ENCODE measurements at places on chromosomes 4 and X.

- DNase-seq: no peak
Observed at GRCh38 chrX:66039944-66040343, at the start of gene VSIG4. TSS of gene VSIG4 (minus strand) at chrX:66040080. CDS start at chrX:66039998, 82 bp downstream.

GRCh38 chrX:116236666-116237065 is 66.1 kb downstream of the AGTR2 start:
- no peak for DNase-seq

GRCh38 chr4:15043226-15043625 is 40.9 kb downstream of the CPEB2 start:
- DNase-seq: no peak

GRCh38 chr4:149980941-149981340 is 97.3 kb upstream of the DCLK2 start:
- no peak for DNase-seq

GRCh38 chrX:39969099-39969818 is 128.5 kb downstream of the BCOR start:
- no peak for DNase-seq

DNA sequence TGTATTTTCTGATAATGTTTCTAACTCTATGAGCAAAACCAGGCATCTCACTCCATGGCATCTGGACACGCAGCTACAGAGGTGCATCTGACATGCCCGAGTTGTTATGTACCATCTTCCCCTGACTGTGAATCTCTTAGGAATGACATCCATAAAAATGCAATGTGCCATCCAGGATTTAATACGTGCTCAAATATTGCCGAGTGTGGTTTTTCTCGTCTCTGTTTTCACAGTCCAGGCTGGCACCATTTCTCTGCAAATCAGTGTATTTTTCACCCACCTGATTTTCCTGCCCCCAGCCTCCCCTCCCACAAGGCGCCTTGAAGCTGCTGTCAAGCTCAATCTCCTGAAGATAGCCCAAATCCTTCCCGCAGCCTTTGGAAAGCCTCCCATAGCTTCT is 154.6 kb downstream of the DHRSX start:
- no peak for DNase-seq

- no peak for DNase-seq
Observed at GRCh38 chr4:114599903-114600552, 1.4 kb downstream of the UGT8 start.

DNA sequence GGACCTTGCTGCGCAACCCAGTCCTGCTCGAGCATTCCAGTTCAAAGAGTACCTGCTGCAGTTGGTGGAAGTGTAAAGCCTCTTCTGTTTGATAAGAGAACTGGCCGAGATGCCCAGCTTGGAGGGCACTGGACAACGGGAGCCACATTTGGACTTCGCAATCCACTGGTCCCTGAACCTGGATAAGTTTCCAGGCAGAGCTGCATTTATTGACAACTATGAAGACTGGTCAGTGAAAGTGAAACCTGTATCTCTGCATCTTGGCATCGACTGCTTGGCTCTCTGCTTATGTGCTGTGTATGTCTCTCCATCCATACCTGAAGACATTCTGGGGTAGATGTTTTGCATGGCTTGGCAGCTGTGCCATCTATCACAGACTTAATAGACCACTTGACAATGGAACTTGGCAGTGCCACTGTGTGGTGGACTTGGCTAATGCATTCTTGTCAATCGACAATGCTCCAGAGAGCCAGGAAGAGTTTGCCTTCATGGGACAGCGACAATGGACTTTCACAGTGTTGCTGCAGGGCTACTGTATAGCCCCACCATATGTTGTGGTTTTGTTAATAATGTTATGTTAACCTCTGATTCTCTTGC is 43.5 kb upstream of the ZBTB33 start:
- no peak for DNase-seq

- no peak for DNase-seq
Observed at GRCh38 chr4:7757501-7758471, 181.9 kb downstream of the AFAP1 start.

GRCh38 chr4:54992266-54992665 is 133.1 kb downstream of the KDR start:
- no peak for DNase-seq

- no peak for DNase-seq
Observed at GRCh38 chr4:86910369-86910768, 18.1 kb upstream of the C4orf36 start.

DNA sequence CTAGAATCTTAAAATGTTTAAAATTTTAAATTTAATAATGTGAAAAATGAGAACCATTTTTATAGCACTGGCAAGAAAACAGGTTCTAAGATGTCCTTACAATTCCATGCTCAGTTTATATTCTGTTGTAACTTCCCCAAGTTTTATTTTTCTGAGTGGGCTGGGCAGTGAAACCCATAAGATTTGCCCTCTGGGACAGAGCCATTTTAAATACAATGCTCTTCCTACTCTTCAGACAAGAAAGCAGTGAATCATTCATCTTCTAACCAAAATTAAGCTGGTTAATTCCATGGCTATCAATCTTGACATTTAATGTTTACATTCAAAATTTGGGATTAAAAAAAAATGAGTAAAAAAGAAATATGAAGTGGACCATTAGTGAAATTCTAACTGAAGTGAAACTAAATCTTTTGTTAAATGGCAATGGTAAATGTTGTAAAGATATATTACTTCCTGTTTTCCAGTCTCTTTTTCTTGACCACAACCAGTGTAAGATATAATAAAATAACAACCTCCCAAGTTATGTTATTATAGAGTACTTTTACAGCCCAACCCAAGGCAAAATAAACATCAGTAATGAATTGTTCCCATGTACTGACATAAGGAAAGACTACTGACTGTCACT is 37.2 kb upstream of the PTPN13 start:
- DNase-seq: no peak

- DNase-seq: no peak
Observed at GRCh38 chr4:121838136-121838535, 14.5 kb upstream of the CCNA2 start.

- DNase-seq: no peak
Observed at GRCh38 chrX:152733261-152733975, at the start of the genes CSAG1 and MAGEA12. TSS of gene CSAG1 (minus strand) at chrX:152733721. CDS start at chrX:152732460, 1,261 bp downstream. TSS of gene MAGEA12 (plus strand) at chrX:152733757. CDS start at chrX:152736162, 2,405 bp downstream.

DNA sequence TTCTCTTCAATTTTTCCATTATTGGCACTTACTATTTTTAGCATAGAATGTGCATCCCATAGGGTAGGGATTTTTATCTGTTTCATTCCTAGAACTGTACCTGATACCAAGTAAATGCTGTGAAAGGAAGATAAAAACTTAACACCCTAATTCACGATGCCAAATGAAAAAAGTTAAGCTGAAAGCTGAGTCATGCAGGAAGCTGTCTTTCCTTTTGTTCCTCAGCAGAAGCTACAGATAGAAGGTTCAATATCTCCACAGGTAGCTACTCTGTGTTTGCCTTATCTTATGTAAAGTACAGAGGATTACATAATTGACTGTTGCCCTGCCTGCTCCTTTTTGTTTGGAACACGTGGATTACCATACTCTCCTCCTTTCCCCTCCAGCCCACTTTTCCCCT is 77.0 kb downstream of the LRP2BP start:
- DNase-seq: no peak

- no peak for DNase-seq
Observed at GRCh38 chrX:128106630-128107029, 54.4 kb upstream of the ACTRT1 start.

GRCh38 chr4:70670332-70671014 is 4.2 kb upstream of the JCHAIN start:
- DNase-seq: no peak

DNA sequence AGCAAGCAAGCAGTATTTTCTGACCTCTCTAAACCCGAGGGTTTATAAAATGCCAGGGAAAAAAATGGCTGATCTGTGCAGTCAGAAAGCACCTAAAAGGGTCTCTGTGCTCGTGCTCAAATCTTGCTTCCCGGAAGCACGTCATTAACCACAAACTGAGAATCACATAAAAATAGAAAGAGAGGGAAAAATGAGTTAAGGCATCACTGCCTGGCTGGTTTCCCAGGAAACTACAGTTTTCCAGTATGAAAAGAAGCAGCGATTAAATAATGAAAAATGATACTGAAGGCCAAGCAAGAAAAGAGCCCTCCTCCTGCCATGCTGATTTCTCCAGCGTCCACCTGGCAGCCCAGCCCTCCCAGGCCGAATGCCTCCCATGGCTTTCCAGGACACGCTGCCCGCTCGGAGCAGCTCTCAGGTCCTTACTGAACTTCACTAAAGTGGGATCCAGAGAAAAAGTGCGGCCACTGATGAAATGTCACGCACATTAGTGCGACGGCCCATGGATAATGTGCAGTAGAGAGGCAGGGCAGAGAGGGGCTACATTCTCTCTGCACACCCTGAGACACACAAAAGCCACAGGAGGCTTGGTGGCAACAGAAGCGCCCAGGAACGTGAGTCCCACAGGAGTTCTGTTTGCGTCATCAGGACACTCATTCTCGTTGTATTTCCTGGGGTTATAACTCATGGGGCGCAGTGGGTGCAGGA is 80.4 kb downstream of the WFS1 start:
- no peak for DNase-seq

DNA sequence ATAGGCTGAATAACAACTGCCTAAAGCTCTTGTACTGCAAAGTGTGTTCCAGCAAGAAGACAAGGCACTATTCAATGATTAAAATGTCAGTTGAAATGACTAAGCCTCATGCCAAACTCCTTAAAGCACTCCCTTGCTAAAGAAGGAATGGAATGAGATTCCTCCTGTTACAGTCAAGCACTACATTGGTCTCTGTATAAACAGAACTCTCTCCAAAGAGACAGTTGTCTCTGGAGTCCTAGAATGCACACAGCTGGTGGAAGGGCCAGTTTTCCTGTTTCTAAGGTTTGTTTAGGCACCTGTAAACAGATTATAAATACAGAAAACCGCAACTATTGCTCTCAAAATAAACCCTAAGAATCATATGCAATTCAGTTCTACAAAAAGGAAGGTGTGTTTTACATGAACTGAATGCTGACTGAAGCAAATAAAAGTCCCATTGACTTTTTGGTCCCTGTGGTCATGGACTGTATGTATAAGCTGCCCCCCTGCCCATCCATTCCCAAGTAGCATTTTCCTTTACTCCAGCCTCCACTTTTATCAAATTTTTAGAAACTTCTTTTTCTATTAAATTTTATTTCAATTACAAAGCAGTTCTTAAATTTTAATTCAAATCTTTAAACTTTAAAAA is 47.0 kb downstream of the FAT1 start:
- DNase-seq: no peak

- no peak for DNase-seq
Observed at GRCh38 chr4:115781528-115782146, 668.2 kb upstream of the NDST4 start.

- no peak for DNase-seq
Observed at GRCh38 chrX:107298276-107298675, 91.9 kb downstream of the DNAAF6 start.

DNA sequence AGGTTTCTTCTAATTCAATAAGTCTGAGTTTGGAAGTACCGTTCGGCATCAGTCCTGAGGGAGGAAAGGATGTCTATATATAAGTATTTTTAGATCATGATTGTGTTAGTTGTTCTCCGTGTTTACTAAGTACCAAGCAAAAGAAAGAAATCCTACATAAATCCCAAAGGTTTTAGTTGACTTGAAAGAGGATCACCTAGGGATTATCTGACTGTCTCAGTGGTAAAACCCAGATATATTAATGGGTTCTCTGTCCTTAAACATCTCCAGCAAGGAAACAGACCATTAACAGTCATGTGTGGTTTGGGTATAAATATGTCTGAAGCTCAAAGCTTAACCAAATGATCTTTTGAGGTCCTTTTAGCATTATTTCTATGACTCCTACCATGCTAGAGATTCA is 207.1 kb upstream of the RASGEF1B start:
- no peak for DNase-seq

DNA sequence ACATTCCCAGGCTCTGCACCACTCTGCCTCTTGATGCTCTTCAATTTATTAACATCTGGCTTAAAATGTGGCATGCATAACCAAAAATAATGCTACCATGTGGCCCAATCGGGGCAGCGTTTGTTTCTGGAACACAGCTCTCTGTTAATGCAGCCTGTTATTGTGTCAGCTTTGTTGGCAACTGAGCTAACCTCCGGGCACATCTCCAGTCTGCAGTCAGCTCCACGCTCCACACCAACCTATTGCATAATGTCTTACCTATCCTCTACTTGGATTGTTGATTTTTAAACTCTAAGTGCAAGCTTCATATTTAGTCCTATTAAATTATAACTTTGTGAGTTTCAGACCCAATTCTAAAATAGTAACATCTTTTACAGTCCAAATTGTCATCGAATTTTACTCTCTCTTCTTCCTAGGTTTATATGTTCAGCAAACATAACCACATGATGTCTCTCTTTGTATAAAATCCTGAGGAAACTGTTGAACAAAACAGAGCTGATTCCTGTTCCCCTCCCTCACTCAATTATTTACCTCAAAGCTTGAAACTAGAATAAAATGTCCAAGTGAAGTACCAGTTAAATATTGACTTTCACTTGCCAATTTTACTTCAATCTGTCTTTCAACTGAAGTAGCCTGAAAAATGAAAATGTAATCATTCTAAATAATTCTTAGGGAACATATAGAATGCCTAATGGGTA is 92.2 kb upstream of the RAPGEF2 start:
- no peak for DNase-seq

DNA sequence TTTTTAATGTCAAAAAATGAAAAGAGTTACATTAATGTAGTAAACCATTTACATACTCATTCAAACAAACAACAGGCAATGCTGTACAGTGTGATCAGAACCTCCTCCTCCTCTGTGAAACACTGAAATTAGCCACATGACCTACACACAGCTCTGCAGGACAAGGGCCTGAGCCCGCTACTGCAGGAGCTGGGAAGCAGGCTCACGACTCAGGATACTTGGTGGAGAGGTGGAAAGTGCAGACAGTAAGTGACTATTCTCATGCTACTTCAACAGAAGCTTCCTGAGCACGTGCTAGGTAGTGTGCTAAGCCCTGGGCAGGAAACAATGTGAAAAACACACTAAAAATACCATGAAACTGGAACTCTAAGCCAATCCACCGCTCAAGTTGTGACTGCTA is 56.8 kb downstream of the TAPT1 start:
- DNase-seq: no peak

- DNase-seq: no peak
Observed at GRCh38 chr4:4625488-4625887, 83.6 kb upstream of the STX18 start.

DNA sequence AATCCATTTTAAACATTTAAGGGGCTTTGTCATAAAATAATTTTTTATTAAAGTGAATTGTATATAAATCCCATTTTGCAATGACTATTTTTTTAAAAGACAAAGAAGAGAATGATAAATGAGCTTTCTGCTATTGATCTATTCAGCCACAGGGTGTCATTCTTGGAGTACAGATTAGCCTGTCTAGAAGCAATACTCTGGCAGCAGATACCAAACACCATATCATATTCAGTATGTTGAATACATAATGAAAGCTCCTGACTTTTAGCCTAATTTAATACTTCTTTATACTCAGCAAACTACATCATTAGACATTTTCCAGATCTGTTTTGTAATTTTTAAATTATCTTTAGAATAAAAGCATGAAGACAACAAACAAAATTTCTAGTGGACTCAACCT is 496.3 kb downstream of the PDGFC start:
- DNase-seq: no peak

- DNase-seq: no peak
Observed at GRCh38 chr4:175411251-175411650, 400.8 kb downstream of the GPM6A start.

- no peak for DNase-seq
Observed at GRCh38 chr4:86184216-86184900, 175.5 kb downstream of the MAPK10 start.

Measured in activated CD4-positive, alpha-beta T cell treated with anti-CD3 and anti-CD28 coated beads for 1 hour (primary cell).